ENCODE measurements at places on chromosomes 6 and 20. TPM values are rescaled to one million over a fixed set of nuclear protein-coding genes. Genes with fewer than 3 reads are reported as not detected.

The TMEM217 gene
- total RNA-seq: 1.2 TPM

The PEX7 gene
- total RNA-seq: 8.3 TPM

The EDN3 gene
- 1.7 TPM for total RNA-seq

The SYTL3 gene
- total RNA-seq: 2.0 TPM

The PLCB4 gene
- 12.6 TPM for total RNA-seq

The BPIFA1 gene
- not detected for total RNA-seq

The SMAP1 gene
- total RNA-seq: 61.5 TPM

The ARFGEF3 gene
- 65.7 TPM for total RNA-seq
